ENCODE measurements at places on chromosomes 7 and 10.

GRCh38 chr10:51103554-51104217 is 29.4 kb downstream of the PRKG1 start:
- DNase-seq = no peak

DNA sequence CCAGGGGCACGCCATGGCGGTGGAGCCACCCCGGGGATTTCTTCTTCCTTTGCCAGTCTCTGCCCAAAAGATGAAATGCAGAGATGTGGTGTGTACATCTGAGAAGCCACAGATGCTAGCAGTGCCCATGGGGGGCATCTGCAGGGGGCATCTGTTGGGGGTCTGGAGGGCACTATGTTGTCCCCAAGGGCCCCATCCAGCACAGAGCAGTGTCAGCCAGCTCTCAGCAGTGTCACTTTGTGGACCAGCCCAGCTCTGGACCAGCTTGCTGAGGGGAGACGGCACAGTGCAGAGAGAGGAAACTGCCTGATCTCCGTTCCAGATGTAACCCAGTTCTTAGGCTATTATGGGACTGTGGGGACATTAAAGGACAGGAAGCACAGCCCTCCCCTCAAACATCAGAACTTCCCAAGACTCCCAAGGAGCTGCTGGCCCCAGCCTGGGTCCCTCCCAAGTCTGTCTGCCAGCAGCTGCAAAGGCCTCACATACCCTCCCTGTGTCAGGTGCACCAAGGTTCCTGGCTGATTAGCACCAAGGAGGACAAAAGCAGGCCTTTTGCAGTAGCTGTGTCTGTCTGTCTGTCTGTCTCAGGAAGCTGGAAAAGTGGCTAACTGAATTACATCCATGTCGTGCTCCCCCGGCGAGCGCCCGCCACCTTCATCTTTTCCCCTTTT is 536.5 kb downstream of the PTPRN2 start:
- DNase-seq = no peak

DNA sequence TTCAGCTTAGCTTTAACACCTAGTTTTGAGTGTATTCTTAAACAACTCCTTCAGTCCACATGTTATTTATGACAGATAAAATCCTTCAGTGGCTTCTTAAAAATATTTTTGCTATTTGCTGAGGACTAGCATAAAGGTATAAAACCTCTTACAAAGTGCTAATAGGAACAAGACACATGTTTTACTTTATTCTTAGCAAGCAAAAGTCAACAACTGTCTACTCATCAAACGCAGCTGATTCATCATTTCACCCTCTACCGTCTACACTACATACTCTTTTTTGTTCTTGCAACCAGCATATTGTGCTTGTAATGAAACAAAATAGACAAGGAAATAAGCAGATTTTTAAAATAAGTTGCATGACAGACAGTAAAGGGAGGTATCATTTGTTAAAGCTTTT is 319.7 kb downstream of the SNX13 start:
- no peak for DNase-seq

GRCh38 chr7:155161690-155162089 is 91.6 kb downstream of the HTR5A start:
- DNase-seq = no peak

DNA sequence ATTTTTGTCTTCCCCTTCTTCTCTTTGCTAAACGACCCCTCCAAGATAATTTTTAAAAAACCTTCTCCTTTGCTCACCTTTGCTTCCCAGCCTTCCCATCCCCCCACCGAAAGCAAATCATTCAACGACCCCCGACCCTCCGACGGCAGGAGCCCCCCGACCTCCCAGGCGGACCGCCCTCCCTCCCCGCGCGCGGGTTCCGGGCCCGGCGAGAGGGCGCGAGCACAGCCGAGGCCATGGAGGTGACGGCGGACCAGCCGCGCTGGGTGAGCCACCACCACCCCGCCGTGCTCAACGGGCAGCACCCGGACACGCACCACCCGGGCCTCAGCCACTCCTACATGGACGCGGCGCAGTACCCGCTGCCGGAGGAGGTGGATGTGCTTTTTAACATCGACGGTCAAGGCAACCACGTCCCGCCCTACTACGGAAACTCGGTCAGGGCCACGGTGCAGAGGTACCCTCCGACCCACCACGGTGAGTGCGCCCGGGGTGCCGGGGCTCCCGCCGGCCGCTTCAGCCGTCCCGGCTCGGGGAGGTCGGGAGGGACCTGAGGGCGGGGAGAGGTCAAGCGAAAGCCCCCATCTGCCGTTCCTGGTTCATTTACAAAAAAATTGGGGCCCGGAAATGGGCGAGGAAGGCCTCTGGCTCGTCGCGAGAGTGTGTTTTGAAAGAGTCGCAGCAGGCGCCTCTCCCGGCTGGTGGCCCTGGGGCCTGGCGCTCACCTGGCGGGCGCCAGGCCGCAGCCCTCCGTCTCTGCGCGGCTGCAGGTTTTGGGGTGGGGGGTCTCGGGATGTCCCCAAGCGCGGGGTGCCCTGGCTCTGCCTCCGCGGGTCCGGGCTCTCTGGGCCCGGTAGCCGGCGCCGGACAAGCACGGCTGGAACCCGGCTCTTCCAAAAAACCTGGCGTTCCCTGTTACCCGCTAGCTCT is 1.2 kb downstream of the GATA3 start:
- DNase-seq = no peak

- DNase-seq = no peak
Measured at GRCh38 chr7:80943342-80943741, 24.5 kb upstream of the SEMA3C start.

DNA sequence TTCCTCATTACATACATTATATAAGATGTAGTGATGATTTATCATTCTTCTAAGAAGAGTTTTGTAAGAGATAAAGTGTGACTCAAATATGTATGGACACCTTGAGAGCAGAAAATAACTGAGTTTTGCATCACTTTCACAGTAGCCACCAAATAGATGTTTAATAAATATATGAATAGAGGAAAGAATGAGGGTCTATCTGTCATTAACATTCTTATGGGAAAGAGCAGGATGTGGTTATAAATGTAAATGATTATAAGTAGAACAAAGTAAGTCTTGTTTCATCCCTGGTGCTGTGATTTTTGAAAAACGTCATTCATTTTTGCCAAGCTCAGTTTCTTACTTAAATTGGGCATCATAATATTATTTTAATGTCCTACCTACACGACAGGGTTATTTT is 15.0 kb upstream of the CRPPA start:
- DNase-seq = no peak

DNA sequence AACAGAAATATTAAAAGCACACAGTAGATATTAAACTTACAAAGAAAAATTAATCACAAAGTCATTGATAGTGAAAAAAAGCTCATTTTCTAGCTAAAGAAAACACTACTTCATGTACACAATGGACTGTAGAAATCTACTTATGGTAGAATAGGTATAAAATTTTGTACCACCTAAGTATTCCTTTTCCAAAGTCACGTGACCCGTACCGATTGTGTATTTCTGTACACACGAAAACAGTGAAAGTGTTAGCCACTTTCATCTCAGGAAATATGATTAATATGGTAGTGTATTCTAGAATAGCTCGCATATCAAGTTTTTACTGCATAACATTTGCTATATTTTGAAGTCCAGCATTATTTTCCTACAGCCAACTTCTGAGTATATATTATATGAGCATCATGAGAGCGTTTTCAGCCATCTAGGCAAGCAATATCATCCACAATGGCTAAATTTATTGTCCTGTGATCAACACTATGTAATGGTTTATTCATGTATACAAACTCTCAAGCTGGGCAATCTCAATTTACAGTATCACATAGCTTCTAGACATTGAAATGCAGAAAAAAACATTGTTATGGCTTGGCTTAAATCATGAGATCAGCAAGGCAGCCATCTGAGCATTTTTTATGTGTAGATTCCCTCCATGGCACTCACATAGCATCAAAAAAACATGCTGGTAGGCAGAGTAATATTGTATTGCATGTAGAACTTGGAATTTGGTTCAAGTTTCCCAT is 114.7 kb downstream of the CD36 start:
- DNase-seq = no peak

DNA sequence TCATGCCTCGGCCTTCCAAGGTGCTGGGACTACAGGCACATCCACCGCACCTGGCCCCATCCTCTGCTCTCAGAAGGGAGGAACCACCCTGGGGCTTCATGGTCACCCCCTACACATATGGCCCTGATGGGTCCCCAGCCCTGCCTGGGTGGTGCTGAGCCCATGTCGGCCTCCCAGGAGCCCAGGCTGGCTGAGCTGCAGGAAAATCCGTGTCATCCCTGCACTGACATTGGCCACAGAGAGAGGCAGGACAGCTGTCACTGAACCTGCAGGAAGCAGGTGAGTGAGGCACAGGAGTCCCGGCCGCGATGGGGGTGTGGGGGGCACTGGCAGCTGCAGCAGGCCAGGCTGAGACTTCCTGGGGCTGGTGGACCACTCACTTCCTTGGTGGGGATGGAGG is 8.0 kb downstream of the GRIFIN start:
- DNase-seq = no peak

DNA sequence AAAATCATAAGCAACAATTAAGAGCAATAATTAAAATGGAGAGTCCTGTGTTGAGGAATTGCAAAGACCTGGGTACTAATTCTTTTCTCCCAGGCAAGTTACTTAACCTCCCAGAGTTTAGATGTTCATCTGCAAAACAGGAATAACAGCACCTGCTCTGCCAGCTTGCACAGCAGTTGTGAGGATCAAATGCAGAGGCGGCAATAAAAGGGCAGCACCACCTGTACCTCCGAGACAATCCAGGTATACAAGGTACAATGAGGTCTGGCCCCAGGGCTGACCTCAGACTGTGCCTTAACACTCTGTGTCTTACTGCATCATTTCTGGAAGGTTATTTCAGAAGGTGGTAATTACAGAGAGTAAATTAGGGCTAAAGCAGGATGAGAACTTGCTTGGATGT is 14.5 kb upstream of the FAM204A start:
- no peak for DNase-seq

All from right lobe of liver (tissue), 6 donors.